ENCODE measurements at places on chromosomes 1 and 21.

DNA sequence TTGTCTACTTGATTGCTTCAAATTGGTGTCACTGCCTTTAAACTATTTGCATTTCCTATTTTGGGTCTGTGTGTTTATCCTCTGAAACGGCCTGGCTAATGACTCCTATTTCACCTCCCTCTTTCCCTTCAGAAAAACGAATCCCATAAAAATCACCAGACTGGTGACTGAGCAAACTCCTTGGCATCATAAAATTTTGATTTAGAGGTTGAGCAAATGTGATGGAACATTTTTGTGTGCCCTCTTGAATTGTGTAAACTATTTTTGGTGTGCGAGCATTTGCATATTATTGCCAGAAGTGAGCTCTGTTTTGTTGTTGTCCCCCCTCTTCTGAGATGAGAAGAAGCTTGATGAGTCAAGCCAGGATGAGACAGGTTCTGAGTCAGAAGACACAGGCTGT is 316.1 kb downstream of the AJAP1 start:
- no peak for DNase-seq

DNA sequence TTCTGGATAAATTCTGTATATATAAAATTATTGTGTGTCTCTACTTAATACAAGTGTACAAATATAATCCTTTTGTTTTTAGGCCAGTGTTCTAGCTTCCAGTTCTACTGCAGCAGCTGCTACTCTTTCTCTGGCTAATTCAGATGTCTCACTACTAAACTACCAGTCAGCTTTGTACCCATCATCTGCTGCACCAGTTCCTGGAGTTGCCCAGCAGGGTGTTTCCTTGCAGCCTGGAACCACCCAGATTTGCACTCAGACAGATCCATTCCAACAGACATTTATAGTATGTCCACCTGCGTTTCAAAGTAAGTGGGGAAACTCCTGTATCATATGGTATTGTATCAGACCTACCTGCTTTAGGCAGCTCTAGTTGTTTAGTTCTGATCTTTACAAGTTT is 21.3 kb upstream of the OLFML3 start:
- no peak for DNase-seq

DNA sequence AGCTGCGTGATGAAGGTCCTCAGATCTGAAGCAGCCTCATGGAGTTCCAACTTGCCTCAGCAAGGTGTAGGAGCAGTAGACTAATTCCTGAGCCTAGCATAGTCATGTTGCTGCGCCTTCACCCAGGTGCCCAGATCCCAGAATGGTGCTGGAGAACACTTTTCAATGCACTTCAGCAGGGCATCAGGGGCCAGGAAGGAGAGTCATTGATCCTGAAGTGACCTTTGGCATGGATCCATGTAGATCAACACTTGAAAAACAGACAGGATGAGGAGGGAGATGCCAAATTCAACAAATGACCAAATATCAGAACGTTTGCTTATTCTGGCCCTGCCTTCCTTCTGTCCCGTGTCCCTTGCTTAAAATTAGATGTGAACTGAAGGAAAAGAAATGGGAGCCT is 91.9 kb downstream of the LEPR start:
- no peak for DNase-seq

DNA sequence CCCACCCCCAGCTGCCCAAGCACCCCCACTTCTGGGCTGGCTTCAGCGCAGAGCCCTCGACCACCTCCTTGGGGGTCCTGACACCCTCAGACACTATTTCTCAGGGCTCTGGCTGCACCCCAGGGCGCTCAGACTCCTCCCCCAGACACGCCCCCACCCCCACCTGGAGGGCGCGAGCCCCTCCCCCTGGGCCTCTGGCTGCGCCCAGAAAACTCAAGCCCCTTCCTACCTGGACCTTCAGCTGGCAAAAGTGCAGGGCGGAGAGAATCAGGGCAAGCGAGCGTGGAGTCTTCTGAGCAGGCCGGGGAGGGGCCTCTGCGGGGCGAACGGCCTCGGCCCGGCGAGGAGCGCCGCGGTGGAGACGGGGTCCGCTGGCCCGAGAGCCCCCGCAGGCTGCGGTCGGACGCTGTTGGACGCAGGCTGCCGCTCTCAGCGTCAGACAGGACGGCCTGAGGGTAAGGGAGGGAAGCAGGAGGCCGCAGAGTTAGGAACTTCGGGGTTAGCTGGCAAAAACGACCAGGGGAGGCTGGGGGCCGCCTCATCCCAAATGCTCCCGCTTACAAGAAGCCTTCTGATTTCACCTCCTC is 17.4 kb upstream of the NBPF1 start:
- DNase-seq, result no peak

- DNase-seq, result no peak
These were observed 69.0 kb upstream of the SPAG17 start for GRCh38 chr1:118254001-118254400.

- DNase-seq, result no peak
These were observed 3.3 kb downstream of the ACTRT2 start for GRCh38 chr1:3024588-3024987.

DNA sequence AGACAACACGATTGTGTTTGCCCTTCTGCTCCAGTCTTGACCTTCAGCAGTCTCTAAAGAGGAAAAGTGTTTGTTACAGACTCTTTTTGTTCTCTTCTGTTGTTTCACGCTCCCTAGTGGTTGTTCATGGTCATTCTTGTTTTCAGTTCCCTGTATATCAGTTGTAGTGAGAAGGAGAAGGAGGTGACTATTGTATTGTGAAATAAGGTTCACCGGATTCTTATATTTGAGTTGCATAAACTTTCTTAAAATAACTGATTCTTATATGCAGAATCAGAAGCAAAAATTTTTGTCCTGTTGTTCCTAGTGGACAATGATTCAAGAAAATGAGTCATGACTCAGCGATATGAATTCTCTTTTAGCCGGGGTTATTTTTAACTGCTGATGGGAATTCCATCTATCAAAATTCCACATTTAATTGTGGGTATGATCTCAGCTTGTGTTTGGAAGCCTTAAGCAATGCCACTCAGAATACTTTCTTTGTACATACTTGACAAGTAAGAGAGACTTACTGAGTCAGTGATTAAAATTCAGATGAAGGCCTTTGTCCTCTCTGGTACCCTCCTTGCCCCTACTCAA is 152.2 kb downstream of the CLEC20A start:
- no peak for DNase-seq

- DNase-seq, result no peak
These were observed 14.8 kb upstream of the ZFP69B start for GRCh38 chr1:40435471-40435870.

DNA sequence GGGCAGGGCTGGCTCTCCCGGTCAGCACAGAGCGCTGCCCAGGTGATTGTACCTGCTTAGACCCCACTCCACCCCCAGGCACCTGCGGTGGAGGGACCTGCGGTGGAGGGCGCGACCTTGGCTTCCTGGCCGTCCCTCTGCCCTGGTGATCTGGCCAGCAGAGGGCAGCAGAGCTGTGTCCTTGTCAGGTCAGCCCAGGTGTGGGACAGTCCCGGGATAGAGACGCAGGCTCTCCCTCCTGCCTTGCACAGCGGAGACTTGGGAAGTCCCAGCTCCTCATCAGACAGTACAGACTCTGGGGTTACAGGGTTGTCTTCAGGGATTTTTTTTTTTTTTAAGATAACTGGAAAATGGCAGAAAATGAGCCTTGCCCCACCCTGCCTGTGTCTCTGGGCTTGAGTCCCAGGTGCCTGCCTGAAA is 10.0 kb downstream of the SLX9 start:
- DNase-seq, result peak; percentile 78

GRCh38 chr1:9202240-9202870 is 32.2 kb upstream of the H6PD start:
- DNase-seq, result no peak

DNA sequence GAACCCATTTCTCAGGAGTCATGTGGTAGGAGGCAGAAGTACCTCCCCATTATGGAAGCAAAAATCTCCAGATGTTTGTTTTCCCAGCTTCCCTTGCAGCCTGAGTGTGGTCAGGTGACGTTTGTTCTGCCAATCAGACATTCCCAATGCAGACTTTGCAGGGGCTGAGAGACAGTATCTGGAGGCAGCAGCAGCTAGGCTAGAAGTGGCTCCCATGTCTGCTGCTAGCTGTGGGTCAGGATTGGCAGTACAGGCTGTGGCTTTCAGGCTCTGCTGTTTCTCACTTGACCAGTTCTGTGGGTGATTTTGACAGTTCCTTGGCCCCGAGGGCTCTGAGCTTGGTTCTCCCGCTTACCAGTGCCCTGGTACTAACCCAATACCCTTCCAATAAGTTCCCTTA is 58.6 kb upstream of the NBPF3 start:
- DNase-seq, result no peak

- no peak for DNase-seq
These were observed 14.9 kb downstream of the PODN start for GRCh38 chr1:53076721-53077598.

DNA sequence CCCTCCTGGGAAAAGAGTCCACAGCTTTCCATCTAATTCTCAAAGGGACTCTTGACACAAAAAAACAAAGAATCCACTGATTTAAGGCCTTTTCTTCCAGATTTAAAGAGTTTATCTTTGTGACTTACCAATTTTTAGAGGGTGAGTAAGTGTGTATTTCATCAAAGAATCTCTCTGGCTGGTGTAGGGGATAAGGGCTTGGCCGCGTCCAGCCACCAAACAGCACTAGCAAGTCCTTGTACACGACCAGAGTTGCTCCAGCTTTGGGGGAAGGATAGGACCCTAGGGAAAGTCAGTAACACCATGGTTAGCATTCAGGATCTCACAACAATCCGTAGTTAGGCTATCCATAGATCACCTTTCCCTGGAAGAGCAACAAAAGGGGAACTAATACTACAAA is 19.5 kb upstream of the CPLANE2 start:
- DNase-seq, result no peak

DNA sequence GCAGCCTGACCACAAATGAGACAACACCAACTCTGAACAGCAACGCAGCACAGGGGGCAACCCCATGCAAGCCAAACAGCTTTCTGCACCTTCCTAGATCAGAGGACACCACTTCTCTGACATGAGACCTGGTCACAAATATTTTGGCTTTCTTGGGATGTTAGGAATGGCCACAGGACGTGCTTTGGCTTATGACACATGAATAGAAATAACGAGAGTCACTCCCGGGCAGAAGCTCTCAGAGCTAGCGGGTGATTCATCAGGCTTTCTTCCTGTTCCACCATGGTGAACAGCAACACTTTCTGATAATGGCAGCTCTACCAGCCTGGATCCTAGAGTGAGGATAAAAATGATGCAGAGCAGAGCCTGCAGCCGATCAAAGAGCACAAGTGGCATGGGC is 39.4 kb downstream of the PAFAH2 start:
- no peak for DNase-seq

GRCh38 chr1:83942914-83943313 is 56.0 kb downstream of the TTLL7 start:
- DNase-seq, result no peak

DNA sequence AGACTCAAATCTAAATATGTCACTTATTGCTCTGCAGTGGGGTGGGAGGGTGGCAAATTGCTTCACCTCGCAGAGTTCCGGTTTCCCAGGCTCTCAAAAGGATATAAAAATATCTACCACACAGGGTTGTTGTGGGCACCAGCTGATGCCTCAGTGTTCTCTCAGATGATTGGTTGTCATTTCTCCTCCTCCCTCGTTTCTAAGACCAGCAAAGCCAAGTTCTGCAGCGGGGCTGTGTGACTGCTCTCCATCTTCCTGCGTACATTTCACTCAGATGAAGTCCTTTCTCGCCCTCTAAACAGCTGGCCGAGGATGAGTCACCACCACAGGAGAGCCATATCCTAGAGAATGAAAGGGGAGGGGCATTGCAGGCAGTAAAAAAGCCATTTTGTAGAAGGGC is 35.0 kb upstream of the VWA5B1 start:
- DNase-seq, result no peak

GRCh38 chr1:98402860-98403259 is 258.7 kb upstream of the SNX7 start:
- DNase-seq, result no peak

- no peak for DNase-seq
These were observed 235.0 kb downstream of the MATN1 start for GRCh38 chr1:30488324-30488913.

- DNase-seq, result no peak
These were observed 15.4 kb downstream of the AHDC1 start for GRCh38 chr1:27588256-27589232.

DNA sequence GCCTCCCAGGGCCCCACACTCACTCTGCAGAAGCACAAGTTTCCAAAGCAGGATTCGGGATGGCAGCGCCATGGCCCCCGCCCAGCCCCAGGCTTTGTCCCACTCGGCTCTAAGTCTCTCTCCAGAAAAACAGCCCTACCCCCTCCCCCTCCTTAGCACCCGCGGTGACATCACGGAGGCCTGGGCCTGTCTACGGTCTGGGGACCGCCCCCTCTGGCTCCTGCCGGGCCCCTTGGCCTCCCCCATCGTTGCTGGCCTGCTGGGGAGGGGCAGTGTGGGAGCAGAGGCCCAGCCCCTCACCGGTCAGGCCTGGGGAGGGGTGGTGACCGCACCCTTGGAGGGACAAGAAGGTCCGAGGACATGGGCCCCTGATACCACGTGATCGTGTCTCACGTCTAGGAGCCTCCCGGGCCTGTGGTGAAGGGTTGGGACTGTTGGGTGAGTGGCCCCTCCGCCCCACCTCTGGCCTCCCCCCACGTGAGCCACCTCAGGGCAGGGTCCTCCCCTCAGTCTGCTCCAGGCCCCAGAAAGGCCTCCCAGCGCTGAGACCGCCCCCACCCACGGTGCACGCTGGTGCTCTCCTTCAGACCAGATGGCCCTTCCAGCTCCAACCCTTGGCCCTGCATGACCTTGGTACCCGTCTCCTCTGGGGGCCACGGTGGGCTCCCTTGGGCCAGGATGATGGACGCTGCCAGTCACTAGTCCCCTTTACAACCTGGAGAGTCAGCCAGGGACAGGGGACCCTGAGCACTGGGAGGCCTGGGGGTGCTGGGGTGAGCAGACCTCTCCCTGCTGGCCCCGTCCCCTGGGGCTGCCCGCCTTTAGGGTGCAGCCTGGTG is at the start of gene MXRA8:
Gene MXRA8 (minus strand): TSS at position 123 of the 839 bp plus-strand sequence. CDS start 51 bp downstream, at position 72.
- no peak for DNase-seq

DNA sequence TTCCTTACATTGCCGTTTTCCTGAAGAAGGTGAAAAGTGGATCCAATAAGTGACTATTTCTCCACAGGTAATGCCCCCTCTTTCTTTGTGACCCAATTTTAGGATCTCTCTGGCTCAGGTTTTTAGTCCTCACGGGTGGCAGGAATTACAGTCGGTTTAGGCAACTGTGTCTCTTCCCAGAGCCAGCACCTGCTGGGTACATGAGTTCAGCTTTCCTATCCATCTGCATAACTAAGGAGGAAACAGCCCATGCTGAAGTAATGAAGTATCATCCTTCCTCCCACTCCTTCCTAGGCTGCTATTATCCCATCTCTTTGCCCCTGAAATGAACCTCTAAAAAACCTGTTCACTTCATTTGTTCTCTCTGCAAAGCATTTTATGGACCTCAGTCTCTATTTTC is 544.6 kb downstream of the NEGR1 start:
- no peak for DNase-seq

GRCh38 chr1:21175324-21175669 is 1.4 kb downstream of the EIF4G3 start:
- DNase-seq, result no peak

- no peak for DNase-seq
These were observed 4.2 kb downstream of the RCAN3 start for GRCh38 chr1:24506691-24507381.
